Stimulated activated CD4-positive, alpha-beta T cell treated with anti-CD3 and anti-CD28 coated beads, Interleukin-1b, Interleukin-23, amount 100 ng/mL, for 1 hour (primary cell): ENCODE measurements at places on chromosomes 2 and 18.

GRCh38 chr2:26989156-26989555 lies 18.7 kb downstream of the MAPRE3 start:
- no peak for DNase-seq

DNA sequence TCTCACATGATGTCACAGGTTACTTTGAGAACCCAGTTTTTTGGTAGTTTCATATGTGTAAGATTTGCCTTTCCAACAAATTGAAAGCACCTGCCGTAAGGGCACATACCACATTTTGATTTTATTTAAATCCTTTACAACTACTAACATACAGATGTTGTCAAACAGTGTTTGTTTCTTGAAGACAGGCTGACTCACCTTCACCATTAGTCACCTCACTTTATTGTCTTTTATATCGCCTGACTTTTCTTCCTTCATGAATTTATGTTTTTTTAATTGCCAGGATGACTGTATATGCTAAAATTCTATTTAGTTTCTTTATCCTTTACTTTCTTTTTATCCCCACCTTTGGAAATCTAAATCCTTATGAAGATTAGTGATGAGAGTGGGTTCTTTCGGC lies 886.7 kb downstream of the SUCLG1 start:
- DNase-seq, result no peak

- no peak for DNase-seq
These were observed 3.2 kb downstream of the RPL37A start for GRCh38 chr2:216501854-216502253.

- DNase-seq, result no peak
These were observed 11.1 kb upstream of the ALPG start for GRCh38 chr2:232395586-232395985.

- no peak for DNase-seq
These were observed 46.5 kb downstream of the TRAK2 start for GRCh38 chr2:201404699-201405280.

DNA sequence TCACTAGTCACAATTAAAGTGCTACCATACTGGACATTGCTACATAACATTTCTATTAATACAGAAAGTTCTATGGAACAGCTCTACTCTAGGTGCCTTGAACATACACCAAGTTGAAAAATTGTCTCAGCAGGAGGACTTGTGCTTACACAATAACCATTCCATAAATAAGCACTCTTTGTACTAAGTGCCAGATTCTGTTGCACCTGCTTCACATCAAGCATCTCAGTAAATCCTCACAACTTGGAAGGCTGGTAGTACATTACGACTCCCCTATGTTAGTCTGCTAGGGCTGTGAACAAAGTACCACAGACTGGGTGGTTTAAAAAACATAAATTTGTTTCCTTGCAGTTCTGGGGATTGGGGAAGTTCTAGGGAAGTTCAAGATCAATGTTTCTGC lies 296.9 kb upstream of the NCKAP5 start:
- no peak for DNase-seq

- DNase-seq, result no peak
These were observed 247.9 kb downstream of the ATAD2B start for GRCh38 chr2:23679044-23679443.

- no peak for DNase-seq
These were observed 731.6 kb downstream of the SOCS6 start for GRCh38 chr18:71020342-71021029.

- no peak for DNase-seq
These were observed 56.1 kb downstream of the SETBP1 start for GRCh38 chr18:44736664-44737380.

DNA sequence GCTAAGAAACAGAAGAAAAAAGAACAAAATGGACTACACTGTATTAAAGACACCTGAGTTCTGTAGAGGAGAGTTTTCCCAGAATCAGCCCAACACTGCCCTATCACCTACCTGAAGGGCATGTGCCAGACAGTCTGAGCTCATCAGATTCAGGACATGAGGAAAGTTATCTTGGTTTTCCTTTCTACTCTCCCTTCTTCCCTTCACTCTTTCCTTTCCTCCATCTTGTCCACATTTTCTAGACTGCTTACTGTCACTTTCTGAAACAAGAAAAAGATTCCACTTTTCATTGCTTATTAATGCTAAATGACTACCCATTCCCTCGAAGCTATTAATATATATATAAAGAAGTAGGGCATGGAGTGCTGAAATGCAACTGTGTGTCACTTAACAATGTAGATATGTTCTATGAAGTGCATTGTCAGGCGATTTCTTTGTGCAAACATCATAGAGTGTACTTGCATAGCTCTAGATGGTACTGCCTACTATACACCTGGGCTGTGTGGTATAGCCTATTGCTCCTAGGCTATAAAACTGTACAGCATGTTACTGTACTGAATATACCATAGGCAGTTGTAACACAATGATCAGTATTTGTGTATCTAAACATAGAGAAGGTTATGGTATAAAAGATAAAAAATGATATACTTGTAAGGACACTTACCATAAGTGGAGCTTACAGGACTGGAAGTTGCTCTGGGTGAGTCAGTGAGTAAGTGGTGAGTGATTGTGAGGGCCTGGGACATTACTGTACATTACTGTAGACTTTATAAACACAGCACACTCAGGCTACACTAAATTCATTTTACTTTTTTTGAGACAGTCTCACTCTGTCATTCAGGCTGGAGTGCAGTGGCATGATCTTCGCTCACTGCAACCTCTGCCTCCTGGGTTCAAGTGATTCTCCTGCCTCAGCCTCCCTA lies 145.5 kb upstream of the ITGA6 start:
- no peak for DNase-seq

DNA sequence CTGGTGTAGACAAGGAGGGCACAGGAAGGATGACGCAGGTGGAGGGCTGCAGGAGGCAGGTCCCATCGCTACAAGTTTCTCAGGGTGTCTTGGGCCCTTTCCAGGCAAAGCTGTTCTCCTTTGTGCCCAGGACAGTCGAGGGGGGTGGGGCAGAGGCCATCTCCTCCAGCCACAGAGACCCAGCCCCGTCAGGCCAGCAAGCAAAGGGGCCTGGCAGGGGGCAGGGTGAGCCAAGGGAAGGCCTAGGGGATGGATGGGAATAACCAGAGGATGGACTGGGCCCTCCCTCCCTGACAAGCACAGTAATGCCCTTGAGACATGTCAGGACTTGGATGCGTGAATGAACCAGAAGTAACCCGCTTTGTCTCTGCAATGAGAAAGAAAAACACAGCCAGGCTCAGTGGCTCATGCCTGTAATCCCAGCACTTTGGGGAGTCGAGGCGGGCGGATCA lies 6.3 kb downstream of the TCF23 start:
- no peak for DNase-seq

- DNase-seq, result no peak
These were observed 2.1 kb downstream of the DHRS9 start for GRCh38 chr2:169071455-169071854.

GRCh38 chr2:224638301-224638823 lies 53.2 kb upstream of the CUL3 start:
- no peak for DNase-seq

- DNase-seq, result no peak
These were observed 19.8 kb downstream of the MYL12B start for GRCh38 chr18:3281456-3282400.

DNA sequence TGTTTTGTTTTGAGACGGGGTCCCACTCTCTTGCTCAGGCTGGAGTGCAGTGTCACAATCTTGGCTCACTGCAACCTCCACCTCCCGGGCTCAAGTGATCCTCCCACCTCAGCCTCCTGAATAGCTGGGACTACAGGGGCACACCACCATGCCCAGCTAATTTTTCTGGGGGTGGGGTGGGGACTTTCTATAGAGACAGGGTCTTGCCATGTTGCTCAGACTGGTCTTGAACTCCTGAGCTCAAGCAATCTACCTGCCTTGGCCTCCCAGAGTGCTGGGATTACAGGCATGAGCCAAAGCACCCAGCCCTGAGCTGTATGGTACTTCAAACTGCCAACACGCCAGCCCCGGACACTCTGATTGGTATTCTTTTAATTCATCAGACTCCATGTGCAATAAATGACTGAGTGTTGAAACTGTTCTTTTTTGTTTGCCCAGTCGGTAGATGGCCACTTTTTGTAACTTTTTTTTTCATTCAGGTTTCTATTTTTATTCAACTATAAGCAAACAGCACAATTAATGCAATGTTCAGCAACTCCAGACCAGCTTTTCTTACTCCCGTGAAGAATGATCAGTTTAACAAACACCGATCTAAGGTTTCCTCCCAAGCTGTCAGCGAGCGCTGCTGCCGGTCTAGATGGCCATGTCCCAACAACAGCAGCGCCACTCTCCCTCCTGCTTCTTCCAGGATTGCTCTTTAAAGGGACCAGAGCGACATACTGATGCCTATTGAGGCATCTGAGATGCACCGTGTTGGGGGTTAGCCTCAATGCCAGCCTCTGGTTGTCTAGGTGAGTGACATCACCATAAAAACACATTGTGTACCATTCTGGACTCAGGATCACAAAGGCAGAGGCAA lies 12.5 kb upstream of the TGOLN2 start:
- no peak for DNase-seq

- no peak for DNase-seq
These were observed 38.7 kb upstream of the GLS start for GRCh38 chr2:190841707-190842505.

GRCh38 chr18:52237551-52237950 lies 102.4 kb upstream of the DCC start:
- no peak for DNase-seq

GRCh38 chr2:214484239-214484638 lies 73.4 kb downstream of the VWC2L start:
- no peak for DNase-seq

- no peak for DNase-seq
These were observed 36.5 kb upstream of the HPCAL1 start for GRCh38 chr2:10266133-10266620.

GRCh38 chr2:40394597-40394996 lies 57.3 kb downstream of the SLC8A1 start:
- no peak for DNase-seq

GRCh38 chr18:26268454-26268853 lies 42.2 kb downstream of the TAF4B start:
- DNase-seq, result no peak

DNA sequence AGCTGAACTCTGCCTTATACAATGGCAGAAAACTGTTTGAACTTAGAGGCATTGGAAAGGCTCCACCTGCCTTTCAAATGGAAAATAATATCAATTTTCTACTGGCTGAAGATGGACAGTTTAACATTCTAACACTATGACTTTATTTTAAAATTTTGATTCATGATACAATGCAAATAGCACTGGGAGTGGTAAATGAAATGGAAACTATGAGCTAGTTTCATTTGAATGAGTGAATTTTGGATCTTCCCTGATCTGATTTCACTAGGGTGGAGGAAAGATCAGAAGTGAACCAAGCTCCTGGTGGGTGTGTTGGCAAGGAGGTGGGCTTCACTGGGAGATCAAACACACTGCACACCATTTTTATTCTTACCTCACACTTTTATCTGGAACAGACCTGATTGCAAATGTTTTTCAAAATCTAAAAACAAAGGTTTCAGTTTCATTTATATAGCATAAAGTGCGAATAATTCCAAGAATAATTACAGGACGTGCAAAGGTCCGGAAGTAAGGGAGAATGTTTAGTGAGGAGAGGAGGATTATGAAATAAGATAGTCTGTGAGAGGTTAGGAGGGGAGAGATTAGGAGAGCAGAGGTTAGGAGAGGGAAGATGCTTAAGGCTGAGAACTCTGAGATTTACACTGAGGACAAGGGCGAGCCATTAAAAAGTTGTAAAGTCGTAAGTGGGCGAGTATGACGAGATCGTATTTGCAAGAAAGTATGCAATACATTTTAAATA lies 18.6 kb upstream of the MBP start:
- DNase-seq, result no peak

GRCh38 chr18:62183578-62184195 lies 3.2 kb downstream of the PIGN start:
- no peak for DNase-seq

GRCh38 chr18:77079954-77080682 lies 52.5 kb downstream of the MBP start:
- DNase-seq, result no peak

GRCh38 chr2:231604101-231604684 lies 11.5 kb downstream of the TEX44 start:
- DNase-seq, result no peak

- DNase-seq, result no peak
These were observed 5.7 kb downstream of the EPB41L5 start for GRCh38 chr2:120018549-120018948.

- no peak for DNase-seq
These were observed 93.1 kb downstream of the PIK3C3 start for GRCh38 chr18:42048158-42048557.

- no peak for DNase-seq
These were observed 818.4 kb upstream of the CDH2 start for GRCh38 chr18:28995319-28995718.

DNA sequence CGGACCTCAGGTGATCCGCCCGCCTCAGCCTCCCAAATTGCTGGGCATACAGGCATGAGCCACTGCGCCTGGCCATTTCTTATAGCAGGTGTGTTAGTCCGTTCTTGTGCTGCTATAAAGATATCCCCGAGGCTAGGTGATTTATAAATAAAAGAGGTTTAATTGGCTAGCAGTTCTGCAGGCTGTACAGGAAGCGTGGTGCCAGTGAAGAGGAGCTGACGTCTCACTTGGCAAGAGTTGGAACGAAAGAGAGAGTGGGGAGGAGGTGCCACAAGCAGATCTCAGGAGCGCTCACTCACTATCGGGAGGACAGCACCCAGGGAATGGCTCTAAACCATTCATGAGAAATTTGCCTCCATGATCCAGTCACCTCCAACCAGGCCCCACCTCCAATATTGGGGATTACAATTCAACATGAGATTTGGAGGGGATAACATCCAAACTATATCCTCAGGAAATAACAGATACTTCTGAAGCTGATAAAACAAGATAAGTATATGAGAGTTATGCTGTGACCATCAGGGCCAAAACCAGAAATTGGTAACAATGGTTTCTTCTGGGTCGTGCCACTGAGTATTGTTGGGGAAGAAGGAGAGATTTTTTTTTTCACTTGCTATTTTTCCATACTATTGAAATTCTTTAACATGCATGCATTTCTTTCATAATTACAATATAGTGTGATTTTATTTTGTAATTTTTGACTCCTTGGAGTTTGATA lies 7.4 kb upstream of the RMC1 start:
- no peak for DNase-seq

GRCh38 chr18:74316257-74317170 lies 875 bp downstream of the C18orf63 start:
- no peak for DNase-seq

DNA sequence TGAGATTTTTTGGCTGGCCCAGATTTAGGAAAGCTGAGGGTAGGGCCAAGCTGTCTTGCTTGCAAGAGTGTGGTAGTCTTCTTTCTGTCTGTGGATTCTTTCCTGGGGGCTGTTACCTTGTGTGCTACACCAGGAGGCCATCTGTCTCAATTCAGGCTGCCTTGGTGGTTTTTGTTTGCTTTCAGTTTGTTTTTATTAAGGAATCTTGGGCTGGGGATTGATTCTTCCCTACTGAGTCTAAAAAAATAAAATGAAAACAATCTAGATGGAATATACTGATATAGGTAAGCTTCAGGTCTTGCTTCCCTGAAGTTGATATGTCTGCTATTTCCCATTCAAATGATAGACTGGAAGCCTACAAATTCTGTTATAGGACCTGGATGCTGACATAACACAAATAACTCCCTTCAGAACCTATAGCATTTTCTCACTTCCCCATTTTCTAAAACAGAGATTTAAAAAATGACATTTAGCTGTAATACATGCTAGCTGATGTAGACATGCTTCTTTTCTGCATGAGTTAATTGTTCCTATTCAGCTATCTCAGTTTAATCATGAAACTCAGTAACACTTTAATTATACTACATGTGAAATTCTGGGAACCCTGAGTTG lies 5.3 kb downstream of the LHCGR start:
- no peak for DNase-seq

GRCh38 chr2:119082821-119083400 lies 75.6 kb downstream of the C1QL2 start:
- no peak for DNase-seq
